Omental fat pad (tissue), 4 donors: ENCODE measurements at places on chromosomes 12 and 14. TPM values are rescaled to one million over a fixed set of nuclear protein-coding genes. Genes with fewer than 3 reads are reported as not detected.

The TCL1B gene
- total RNA-seq, result not detected

The C12orf56 gene
- total RNA-seq, result not detected

DNA sequence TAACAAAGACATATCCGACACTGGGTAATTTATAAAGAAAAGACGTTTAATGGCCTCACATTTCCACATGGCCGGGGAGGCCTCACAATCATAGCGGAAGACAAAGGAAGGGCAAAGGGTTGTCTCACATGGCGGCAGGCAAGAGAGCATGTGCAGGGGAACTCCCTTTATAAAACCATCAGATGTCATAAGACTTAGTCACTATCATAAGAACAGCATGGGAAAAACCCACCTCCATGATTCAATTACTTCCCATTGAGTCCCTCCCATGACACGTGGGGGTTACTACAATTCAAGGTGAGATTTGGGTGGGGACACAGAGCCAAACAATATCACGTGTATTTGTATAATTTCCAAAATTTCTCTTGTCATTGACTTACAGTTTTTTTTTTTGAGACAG, 5.5 kb upstream of the LMNTD1 start:
- DNase-seq, result no peak

DNA sequence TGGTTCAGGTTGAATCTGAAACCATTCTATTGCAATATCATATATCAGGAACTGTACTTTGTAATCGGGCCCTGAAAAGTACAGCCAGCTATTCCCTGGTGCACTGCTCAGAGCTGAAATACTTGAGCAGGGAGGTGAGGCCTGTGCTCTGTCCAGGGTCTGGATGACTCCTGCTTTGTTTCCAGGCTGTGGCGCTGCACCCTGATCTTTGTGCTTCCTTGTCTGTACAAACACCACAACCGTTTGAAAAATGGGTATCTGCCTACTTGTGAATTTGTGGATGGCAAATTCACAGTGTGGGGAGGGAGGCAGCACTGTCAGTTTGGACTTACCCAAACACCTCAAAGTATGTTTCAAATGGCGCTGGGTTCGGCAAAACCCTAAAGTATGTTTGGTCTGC, 155.4 kb upstream of the FAR2 start:
- DNase-seq, result no peak

DNA sequence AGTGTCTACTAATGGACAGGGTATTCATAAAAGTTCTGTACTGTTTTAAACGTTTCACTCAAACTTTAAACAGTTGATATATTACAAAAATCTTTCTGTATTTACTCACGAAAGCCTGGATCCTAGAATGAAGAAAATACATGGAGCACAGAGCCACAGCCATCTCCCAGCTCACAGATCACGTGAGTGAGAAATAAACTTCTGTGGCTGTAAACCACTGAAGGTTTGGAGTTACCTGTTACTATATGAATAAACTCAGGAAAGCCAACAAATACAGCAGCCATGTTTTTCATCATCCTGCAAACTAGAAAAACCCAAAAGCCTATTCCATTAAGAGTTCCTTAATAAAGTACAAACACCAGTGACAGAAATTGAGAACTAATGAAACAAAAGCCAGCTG, 867 bp upstream of the TDG start:
- no peak for DNase-seq
